ENCODE measurements at places on chromosomes 1 and 21. TPM values are rescaled to one million over a fixed set of nuclear protein-coding genes. Genes with fewer than 3 reads are reported as not detected.

GRCh38 chr1:228448372-228448771 is 31.7 kb upstream of the TRIM17 start:
- DNase-seq = no peak

Gene ATAD3C
- 1.9 TPM for total RNA-seq

Gene RGS13
- total RNA-seq = not detected

Gene OR2T29
- total RNA-seq = not detected

DNA sequence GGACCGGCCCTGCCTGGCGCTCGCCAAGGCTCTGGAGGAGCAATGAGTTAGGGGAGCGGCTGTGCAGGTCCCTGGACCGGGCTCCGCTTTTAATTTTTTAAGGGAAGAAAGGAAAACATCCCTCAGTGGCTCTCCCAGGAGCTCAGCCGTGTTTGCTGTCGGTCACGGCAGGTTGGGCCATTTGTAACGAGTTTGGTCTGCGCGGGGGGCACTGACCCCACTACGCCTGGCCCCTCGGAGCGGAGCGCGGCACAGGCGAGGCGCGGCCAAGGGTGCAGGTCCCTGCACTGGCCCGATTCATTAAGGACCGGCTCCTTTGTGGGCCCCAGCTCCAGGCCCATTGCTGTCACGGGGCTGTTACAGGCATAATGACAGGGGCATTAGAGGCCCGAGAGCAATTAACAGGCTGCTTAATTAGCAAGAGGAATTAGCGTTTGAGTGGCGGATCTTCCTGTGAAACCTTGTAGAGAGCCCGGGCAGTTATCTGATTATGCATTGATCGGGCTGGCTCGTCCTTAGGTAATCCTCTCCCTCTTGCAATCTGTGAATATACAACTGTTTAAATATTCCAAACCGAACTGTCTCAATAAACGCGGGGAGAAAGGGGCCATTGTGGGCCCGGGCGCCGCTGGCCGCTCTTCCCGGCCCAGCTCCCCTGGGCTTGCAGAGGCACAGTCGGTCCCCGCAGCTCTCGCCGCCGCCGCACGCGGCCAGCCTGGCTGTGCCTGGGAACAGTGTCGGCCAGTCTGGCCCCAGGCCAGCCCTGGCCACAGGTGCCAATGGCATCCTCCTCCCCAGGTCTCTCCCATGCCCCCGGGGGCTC is 56.8 kb downstream of the PRDM16 start:
- DNase-seq = peak; percentile 65

Gene TRIM17
- total RNA-seq = 0.50 TPM

Gene CELA3B
- total RNA-seq = not detected

Gene ROR1
- 9.0 TPM for total RNA-seq

DNA sequence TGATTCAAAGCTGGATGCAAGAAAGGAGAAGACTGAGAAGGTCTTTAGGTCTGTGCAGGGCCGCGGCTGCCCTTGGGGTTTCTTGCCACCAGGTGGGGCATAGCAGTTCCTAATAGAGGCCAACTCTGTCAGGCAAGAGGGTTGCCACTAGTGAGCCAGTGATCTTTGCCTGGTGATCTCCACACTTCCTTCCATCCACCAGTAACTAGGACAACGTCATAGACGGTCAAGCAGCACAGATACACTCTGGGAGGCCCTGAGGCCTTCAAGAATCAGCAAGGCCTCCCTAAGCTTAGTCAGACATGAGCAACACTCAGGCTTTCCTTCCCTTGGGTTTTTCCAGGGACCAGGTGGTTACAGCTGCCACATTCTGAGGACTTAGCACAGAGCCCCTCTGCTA is 32.9 kb upstream of the ATP2B4 start:
- peak; percentile 44 for DNase-seq

Gene BCL2L15
- total RNA-seq = not detected

GRCh38 chr1:29519108-29519787 is 282.9 kb downstream of the PTPRU start:
- no peak for DNase-seq

- DNase-seq = no peak
Measured at GRCh38 chr1:188778578-188778977, 1699.1 kb downstream of the BRINP3 start.
